ENCODE measurements at places on chromosomes 4 and X.

- DNase-seq = no peak
- no peaks in the 10 kb centered on the region for H3K27me3 ChIP-seq
- H3K36me3 ChIP-seq = no peaks in the 10 kb centered on the region
- H3K27ac ChIP-seq = no peak overlapping the region
Observed at GRCh38 chr4:139506774-139507173, 49.2 kb downstream of the SETD7 start.

DNA sequence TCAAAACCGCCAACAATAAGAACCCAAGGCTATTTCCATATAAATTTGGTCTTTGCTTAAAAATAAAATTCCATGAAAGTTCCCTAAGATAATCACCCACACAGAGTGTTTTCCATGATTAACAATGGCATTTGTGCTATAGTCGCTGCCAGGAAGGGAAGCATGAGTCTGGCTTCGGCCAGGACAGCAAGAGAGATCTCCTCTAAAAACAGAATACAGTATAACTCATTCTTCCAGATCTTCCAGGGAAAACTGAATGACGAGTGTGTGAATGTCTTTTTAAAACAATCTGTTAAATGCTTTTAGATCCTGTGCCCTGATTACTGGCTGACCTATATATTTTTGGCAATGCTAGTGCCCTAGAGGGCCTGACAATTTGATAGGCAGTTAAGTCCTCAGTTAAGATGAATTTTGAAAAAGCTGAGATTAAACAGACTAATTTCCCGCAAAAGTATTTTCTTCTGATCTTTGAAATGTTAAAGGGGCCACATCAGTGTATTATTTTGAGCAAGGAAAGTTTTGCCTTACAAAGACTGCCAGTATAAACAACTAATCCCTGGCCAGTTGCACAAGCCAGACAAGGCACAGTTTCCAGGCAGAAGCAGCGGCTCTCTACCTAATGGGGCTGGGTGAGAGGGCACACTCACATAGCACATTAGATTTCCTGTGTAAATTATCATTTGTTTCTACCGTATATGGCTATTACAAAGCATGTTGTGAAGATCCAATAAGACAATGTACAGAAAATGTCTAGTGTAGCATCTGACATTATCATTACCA, 127.3 kb downstream of the DCHS2 start:
- H3K4me3 ChIP-seq = no peak overlapping the region
- no peaks in the 10 kb centered on the region for H3K36me3 ChIP-seq
- no peaks in the 10 kb centered on the region for H3K27me3 ChIP-seq
- DNase-seq = no peak

DNA sequence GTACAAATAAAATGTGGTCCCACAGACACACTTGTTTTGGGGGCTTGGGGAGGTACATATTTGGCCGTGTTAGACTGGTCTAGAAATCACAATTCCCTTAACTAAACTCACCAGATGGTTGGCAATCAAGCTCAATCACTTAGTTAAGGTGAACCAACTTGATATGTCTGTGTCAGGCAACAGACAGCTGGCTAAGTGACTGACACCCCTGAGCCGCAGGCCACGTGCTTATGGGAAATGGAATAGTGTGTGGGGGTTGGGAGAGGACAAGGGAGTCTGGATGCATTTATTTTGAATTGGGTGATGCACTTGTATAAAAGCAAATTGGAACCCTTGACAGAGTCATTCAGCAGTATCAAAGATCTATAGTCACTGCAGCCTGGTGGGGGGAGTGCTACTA, 209.0 kb downstream of the HS6ST2 start:
- H3K4me3 ChIP-seq = no peak overlapping the region
- no peak for DNase-seq
- peaks cover 22% of the 10 kb centered on the region for H3K4me1 ChIP-seq

DNA sequence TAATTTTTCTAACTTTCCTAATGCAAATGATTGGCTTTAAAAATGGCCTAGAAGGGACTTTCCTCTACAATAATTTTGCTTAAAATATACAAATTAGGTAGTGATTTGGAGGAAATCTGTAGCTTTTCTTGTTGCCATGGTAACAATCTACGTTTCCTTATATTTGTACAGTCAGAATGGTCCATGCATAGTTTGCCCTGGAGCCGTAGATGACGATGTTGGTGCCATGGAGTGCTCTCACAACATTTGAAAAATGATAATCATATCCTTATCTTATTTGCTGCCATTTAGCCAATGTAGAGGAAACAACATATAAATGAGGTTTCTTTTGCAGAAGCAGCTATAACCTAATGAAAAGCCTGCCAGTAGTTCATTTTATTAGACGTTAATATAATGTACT, 89.0 kb upstream of the NMU start:
- no peaks in the 10 kb centered on the region for H3K36me3 ChIP-seq
- no peak for DNase-seq
- H3K27ac ChIP-seq = no peak overlapping the region
- no peaks in the 10 kb centered on the region for H3K27me3 ChIP-seq
- H3K4me3 ChIP-seq = no peak overlapping the region

DNA sequence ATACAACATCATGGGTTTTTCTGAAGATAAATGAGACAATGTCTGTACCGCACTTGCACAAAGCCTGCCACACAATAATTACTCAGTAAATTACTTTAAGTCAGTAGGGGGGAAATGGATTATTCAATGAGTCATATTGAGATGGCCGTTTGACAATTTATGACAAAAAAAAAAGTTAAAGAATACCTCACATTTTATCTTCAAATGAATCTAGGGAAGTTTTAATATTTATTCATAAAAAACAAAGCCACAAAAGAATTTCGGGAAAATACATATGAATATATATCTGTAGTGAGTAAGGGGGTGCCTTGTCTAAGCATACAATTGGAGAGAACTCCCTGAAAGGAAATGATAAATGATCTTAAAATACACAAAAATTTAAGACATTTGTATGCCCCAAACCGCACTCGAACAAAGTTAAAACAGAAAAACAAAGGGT, 197.0 kb upstream of the SLC7A11 start:
- DNase-seq = no peak
- H3K4me3 ChIP-seq = no peak overlapping the region
- H3K27me3 ChIP-seq = no peaks in the 10 kb centered on the region
- H3K27ac ChIP-seq = no peak overlapping the region

DNA sequence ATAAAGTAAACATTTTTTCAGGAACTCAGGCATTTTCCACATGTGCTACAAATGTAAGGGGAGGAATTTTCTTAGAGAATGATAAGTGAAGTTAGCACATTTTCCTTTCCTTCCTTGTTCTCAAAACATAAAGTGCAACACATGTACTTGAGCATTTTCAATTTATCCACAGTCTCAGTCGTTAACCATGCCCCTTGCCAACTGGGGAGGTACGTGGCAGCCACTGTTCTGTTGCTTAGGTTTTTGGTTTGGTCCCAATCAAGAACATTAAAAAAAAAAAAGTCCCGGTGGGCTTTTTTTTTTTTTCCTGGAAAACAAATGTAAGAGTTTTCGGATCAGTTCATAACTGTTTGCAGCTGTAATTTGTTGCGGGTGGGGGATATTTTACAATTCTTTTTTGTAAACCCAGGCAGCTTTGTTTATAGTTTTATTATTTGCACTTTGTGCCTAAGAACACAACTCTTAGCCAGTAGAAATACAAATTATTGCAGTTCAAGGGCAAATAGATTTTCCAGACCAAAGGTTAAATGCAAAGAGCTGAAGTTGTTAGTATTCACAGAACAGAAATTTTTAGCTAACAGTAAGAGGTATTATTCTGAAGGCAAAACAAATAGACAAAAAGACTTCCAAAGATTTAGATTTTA, 112.1 kb upstream of the NAP1L5 start:
- H3K27me3 ChIP-seq = no peaks in the 10 kb centered on the region
- no peak overlapping the region for H3K4me3 ChIP-seq
- H3K4me1 ChIP-seq = no peaks in the 10 kb centered on the region
- H3K27ac ChIP-seq = no peak overlapping the region
- DNase-seq = no peak
- H3K36me3 ChIP-seq = no peaks in the 10 kb centered on the region

DNA sequence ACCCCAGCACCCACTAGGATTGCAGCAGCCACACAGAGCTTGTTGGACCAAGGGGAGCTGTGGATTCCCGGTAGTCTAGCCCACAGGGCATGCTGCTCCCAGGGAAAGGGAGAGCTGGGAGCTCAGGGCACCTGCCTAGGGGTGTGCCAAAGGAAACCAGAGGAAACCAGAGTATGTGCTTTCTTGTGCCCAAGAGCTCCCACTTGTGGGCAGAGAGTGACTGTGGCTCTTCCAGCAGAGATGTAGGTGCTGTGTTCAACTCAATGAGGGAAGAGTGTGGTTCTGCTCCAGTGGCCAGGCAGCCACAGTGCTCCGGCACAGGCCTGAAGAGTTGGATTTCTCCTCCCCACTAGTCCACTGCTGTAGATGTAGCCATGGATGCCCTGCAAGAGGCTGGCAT, 1050.0 kb upstream of the INTU start:
- no peak overlapping the region for H3K4me3 ChIP-seq
- H3K4me1 ChIP-seq = no peaks in the 10 kb centered on the region

- no peak overlapping the region for H3K4me3 ChIP-seq
- peaks cover 5% of the 10 kb centered on the region for H3K4me1 ChIP-seq
- peaks cover 39% of the 10 kb centered on the region for H3K36me3 ChIP-seq
- DNase-seq = no peak
- H3K27me3 ChIP-seq = no peaks in the 10 kb centered on the region
Observed at GRCh38 chrX:46989548-46989947, 77.3 kb downstream of the JADE3 start.

- no peak overlapping the region for H3K4me3 ChIP-seq
- no peaks in the 10 kb centered on the region for H3K27me3 ChIP-seq
- H3K4me1 ChIP-seq = no peaks in the 10 kb centered on the region
- H3K36me3 ChIP-seq = peaks cover 55% of the 10 kb centered on the region
Observed at GRCh38 chrX:24702362-24703184, 8.9 kb downstream of the POLA1 start.

- no peak overlapping the region for H3K4me3 ChIP-seq
- peaks cover 12% of the 10 kb centered on the region for H3K36me3 ChIP-seq
- no peaks in the 10 kb centered on the region for H3K27me3 ChIP-seq
- no peak for DNase-seq
- no peaks in the 10 kb centered on the region for H3K4me1 ChIP-seq
- H3K27ac ChIP-seq = no peak overlapping the region
Observed at GRCh38 chr4:155342142-155342541, 34.6 kb downstream of the MAP9 start.

GRCh38 chr4:118755438-118756226, 70.4 kb downstream of the METTL14 start:
- DNase-seq = no peak
- H3K27me3 ChIP-seq = no peaks in the 10 kb centered on the region
- no peak overlapping the region for H3K27ac ChIP-seq
- H3K36me3 ChIP-seq = peaks cover 15% of the 10 kb centered on the region

DNA sequence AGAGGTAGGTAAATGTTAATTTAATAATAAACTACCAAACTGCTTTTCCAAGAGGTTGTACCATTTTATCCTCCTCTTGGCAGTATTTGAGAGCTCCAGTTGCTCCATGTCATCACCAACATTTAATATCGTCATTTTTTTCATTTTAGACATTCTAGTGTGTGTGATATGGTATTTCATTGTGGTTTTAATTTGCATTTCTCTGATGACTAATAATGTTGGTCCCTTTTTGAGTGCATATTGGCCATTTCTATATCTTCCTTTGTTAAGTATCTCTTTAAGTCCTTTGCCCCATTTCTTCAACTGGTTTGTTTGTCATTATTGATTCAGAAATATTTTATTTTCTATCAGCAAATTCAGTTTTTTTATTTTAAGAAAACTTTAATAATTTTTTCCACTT, 88.8 kb downstream of the MAPK10 start:
- no peak overlapping the region for H3K27ac ChIP-seq
- no peak for DNase-seq
- no peaks in the 10 kb centered on the region for H3K27me3 ChIP-seq
- H3K4me1 ChIP-seq = no peaks in the 10 kb centered on the region
- no peak overlapping the region for H3K4me3 ChIP-seq

GRCh38 chr4:108888769-108889168, 125.9 kb upstream of the ETNPPL start:
- no peak overlapping the region for H3K27ac ChIP-seq
- H3K4me3 ChIP-seq = no peak overlapping the region
- no peaks in the 10 kb centered on the region for H3K36me3 ChIP-seq
- H3K27me3 ChIP-seq = no peaks in the 10 kb centered on the region
- DNase-seq = no peak
- peaks cover 3% of the 10 kb centered on the region for H3K4me1 ChIP-seq

GRCh38 chr4:167779864-167780263, 312.5 kb upstream of the ANXA10 start:
- no peaks in the 10 kb centered on the region for H3K27me3 ChIP-seq
- H3K4me3 ChIP-seq = no peak overlapping the region
- no peak overlapping the region for H3K27ac ChIP-seq

DNA sequence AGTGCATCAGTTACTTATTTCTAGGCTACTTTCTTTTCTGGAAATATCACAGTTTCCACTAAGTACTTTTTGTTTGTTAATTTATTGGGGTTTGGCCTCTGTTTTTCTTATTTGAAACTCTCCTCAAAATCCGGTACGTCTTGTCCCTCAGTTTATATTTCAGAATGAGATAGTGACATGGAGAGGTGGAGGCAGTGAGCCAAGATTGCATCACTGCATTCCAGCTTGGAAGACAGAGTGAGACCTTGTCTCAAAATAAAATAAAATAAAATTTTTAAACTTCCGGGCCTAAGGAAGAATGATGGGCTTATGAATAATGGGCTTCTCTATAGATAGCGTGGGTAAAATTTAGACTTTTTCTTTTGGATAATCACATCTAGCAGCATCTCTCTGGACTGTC, 567.8 kb downstream of the TRIML1 start:
- H3K4me3 ChIP-seq = no peak overlapping the region
- H3K4me1 ChIP-seq = no peaks in the 10 kb centered on the region
- no peaks in the 10 kb centered on the region for H3K36me3 ChIP-seq
- no peak for DNase-seq

GRCh38 chr4:115376866-115377265, 263.4 kb upstream of the NDST4 start:
- DNase-seq = no peak
- no peaks in the 10 kb centered on the region for H3K27me3 ChIP-seq
- no peaks in the 10 kb centered on the region for H3K4me1 ChIP-seq
- H3K4me3 ChIP-seq = no peak overlapping the region
- H3K27ac ChIP-seq = no peak overlapping the region

GRCh38 chr4:1746919-1747602, 25.7 kb downstream of the TACC3 start:
- no peak for DNase-seq
- no peak overlapping the region for H3K27ac ChIP-seq
- no peaks in the 10 kb centered on the region for H3K4me1 ChIP-seq
- H3K4me3 ChIP-seq = no peak overlapping the region
- no peaks in the 10 kb centered on the region for H3K27me3 ChIP-seq
- H3K36me3 ChIP-seq = peaks cover 25% of the 10 kb centered on the region

GRCh38 chrX:71100581-71101505, 5.2 kb downstream of the FOXO4 start:
- no peak overlapping the region for H3K27ac ChIP-seq
- DNase-seq = peak; percentile 39
- no peaks in the 10 kb centered on the region for H3K27me3 ChIP-seq
- H3K4me1 ChIP-seq = peaks cover 9% of the 10 kb centered on the region

DNA sequence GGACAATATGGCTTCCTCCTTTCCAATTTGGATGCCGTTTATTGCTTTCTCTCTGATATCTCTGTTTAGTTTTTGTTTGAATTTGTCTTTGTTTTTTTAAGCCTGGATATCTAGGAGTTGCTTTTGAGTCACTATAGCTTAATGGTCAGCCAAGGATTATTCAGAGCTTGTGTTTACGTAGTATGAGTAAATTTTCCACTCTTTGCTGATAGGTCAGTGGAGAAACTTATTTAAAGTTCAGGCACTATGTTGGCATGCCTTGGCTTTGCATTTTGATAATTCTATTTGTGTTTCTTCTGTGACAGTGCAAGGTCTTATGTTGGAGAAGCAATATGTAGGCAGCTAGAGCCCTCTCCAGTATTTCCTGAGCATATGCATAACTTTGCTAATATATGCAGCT, 315.2 kb downstream of the GRID2 start:
- no peak overlapping the region for H3K4me3 ChIP-seq
- H3K36me3 ChIP-seq = peaks cover 5% of the 10 kb centered on the region
- no peak overlapping the region for H3K27ac ChIP-seq
- no peak for DNase-seq
- H3K4me1 ChIP-seq = no peaks in the 10 kb centered on the region
- H3K27me3 ChIP-seq = no peaks in the 10 kb centered on the region

Data from H9 (cell line).